ENCODE measurements at places on chromosomes 16 and 17.

DNA sequence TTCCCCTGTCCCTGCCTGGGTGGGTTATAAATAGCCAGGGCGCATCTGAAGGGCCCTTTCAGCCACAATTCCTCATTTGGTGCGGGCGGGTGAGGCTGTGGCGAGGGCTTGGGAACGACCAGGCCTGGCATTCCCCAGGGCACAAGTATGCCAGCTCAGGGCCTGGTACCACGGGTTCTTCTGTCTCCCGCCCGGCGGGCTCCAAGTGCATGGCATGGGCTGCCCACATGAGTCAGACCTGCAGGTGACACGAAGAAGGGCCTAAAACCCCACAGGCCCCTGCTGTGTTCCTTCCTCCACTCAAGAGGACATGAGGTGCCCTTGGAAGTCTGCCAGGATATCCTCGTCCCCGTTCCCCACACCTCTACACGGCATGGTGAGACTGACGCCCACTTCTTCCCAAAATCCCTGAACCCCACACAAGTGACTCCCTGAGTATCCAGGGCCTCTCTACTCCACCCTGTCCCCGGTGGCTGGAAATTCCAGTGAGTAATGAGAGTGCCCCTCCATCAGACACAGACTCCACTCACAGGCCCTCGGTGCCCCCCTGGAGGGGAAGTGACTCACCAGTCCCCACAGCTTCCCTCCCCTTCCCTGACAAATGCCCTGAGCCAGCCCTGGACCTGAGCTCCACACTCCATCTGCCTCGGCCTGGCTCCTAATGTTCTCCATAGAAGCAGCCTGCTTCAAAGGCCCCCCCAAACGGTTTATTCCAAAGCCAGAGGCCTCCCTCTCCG is 68.8 kb downstream of the ABR start:
- DNase-seq = peak; percentile 30

- DNase-seq = no peak
Observed at GRCh38 chr17:41544935-41545334, 16.8 kb upstream of the KRT19 start.

- DNase-seq = no peak
Observed at GRCh38 chr17:17893801-17894644, 57.2 kb upstream of the SREBF1 start.

DNA sequence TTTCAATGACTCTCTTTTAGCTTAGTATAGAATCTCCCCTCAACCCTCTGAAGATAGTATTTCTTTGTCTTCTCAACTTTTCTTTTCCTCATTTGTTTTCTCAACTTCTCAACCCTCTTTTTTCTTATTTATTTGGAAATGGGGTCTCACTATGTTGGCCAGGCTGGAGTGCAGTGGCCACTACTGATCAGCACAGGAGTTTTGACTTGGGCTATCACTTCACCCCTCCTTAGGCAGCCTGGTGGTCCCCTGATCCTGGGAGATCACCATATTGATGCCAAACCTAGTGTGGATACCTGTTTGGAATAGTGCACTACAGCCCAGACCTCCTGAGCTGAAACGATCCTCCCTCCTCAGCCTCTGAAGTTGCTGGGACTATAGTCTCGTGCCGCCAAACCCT is 79.8 kb downstream of the PITPNC1 start:
- DNase-seq = no peak

- DNase-seq = peak; percentile 55
Observed at GRCh38 chr16:78503602-78504001, 404.1 kb downstream of the WWOX start.

DNA sequence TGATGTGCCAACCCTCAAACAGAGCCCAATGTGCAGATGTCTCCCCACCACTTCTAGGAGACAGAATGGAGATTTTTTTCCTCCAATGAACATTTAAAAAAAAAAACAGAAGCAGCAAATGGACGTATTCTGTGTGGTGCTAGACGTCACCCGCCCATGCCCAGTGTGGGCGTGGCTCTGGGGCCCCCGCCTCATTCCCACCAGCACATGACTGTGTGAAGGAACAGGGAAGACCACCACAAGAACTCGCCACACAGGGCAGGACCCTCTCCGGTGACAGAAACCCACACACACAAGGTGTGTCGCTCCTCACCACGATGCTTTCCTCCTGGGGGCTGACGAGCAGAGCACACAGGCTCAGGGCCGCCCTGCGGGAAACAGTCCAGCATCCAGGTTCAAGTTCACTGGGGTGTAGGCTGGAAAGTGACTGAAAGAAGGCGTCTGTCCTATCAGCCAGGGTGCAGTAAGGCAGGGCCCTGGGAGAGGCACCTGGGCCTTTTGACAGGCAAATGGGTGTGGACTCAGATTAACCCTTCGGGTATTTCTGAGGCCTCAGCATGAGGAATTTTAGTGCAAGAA is 53.5 kb downstream of the KLHDC4 start:
- no peak for DNase-seq

DNA sequence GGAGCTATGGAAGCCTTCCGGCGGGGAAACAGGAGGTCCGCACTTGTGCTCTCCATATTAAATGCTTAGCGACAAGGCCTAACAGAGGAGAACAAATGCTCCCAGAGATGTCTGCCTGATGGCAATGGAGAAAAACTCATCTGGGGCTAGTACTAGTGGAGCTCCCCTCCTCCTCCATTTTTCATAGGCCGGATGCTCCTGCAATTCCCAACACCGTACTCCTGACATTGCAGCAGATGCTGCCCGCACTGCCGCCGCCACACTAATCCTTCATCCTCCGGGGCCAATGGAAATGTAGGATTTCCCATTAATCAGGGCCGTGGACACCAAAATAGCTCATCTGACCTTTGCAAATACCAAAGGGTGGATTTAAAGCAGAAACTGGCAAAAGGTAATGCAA is 27.5 kb downstream of the TOM1L2 start:
- DNase-seq = no peak

DNA sequence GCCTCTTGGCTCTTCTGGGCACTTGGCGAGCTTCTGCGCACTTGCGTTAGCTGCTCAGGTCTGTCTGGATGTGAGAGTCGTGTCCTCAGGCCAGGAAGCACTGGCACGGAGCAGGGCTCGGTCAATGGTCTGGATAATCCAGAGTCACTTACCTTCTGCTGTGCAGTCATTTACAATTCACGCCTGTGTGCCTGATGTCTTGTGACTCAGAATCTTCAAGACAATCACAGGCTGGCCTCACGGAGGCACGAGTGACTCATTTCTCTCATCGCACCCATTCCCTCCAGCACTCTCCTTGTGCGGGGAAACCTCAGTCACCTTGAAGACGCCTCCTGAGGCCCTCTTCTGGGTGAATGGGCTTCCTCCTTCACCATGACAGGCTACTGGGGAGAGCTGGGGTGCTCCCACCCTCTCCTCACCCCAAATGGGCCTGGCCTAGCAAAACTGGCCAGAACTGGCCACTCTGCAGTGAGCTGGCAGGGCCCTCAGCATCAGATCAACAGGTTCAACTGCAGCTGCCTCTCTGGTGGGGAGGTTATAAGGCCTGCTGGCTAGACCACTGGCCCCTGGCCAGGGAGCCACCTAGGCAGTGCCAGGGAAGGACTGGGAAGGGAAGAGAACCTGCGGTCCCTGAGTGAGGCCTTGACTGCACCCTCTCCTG is 1.9 kb upstream of the CAPN15 start:
- DNase-seq = peak; percentile 70

GRCh38 chr17:1047177-1047878 is 50.4 kb downstream of the TIMM22 start:
- DNase-seq = no peak

GRCh38 chr17:75895370-75896155 is 1.2 kb downstream of the TRIM65 start:
- no peak for DNase-seq

GRCh38 chr16:2883458-2883908 is 468 bp downstream of the FLYWCH2 start:
- no peak for DNase-seq

GRCh38 chr17:72117535-72118334 is 3.1 kb upstream of the SOX9 start:
- no peak for DNase-seq

DNA sequence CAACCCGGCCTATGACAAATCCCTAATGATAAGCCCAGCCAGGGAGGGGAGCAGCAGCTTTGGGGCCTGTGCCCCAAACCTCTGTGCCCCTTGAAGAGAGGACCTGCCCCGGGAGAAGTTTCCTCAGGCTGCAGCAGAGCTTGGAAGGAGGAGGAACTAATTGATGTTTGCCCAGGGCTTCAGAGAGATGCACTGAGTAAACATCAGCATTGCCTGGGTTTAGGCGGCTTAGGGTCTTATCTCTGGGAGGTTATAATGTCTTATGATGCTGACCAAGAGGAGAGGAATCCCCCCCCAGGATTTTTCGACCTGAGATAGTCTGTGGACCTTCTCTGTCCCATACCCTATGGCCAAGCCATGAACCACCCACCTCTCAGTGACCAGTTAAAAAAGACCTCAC is 148.7 kb upstream of the SDK2 start:
- no peak for DNase-seq

- no peak for DNase-seq
Observed at GRCh38 chr17:82479602-82480001, 21.1 kb downstream of the NARF start.

GRCh38 chr17:33039874-33040273 is 48.2 kb downstream of the SPACA3 start:
- no peak for DNase-seq

DNA sequence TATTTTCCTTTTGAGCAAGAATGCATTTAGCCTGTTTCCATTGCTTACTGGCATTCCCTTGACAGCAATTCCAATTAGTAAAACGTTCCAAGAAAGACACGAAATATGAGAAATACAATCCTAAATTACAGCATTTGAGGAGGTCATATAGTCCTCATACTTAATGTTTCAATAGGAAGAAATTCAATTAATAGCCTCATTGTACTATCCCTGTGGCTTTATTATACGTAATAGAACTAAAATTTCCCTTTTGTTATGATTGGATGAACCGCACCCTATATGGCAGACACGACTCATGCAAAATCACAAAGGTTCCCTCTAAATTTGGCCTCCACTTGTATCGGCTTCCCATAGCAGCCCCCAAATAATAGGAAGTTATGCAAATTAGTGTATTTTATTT is 291.7 kb downstream of the CEP112 start:
- no peak for DNase-seq

- DNase-seq = peak; percentile 71
Observed at GRCh38 chr17:44071198-44071520, 624 bp downstream of the G6PC3 start.

DNA sequence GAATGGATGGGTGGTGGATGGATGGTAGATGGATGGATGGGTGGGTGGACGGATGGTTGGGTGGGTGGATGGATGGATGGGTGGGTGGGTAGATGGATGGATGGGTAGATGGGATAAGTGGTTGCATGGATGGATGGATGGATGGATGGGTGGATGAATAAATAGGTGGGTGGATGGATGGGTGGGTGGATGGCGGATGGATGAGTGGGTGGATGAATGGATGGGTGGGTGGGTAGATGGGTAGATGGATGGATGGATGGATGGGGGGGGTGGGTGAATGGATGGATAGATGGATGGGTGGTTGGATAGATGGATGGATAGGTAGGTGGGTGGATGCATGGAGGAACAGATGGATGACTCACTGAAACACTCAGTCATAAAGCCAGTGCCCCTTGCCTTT is 51.0 kb upstream of the FASN start:
- no peak for DNase-seq

DNA sequence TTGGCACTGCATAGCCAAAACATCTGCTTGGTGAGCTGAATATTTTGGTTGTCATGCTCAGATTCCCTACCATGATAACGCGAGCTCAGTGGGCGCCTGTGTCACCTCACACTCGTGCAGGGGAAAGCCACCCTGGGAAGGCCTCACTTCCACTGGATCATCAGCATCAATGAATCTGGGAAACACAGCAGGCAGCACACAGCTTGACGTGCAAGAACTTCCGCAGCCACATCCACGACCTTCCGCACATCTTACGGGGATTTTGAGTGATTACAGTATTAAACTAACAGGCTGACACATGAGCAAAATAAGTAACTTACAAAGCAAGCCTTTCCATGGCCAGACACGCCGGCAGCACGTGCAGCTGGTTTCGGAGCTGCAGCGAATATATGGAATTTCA is 54.7 kb upstream of the FOXF1 start:
- DNase-seq = no peak

- DNase-seq = no peak
Observed at GRCh38 chr16:31487071-31487719, 4.3 kb downstream of the SLC5A2 start.

DNA sequence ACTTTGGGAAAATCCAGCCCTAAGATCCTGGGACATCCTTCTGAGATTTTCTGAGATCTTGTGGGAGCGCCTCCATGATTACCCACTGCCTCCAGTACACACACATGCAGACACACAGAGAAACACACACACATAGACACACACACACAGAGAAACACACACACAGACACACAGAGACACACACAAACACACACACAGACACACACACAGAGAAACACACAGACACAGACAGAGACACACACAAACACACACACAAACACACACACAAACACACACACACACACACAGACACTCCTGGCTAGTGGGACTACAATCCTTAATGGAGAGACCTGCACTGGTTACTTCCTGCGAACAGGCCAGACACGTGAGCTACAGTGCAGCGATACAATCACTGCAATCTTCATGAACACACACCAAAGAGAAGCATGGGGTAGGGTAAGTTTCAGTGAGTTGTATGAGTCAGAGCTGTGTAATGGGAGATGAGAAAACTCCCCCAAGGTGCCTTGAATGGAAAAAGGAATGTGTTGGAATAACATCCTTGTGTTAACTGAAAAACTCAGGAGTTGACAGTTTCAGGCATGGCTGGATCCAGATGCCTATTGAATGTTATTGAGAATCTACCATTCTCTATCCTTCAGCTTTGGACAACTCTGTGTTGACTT is 79.5 kb downstream of the SLC6A2 start:
- no peak for DNase-seq

DNA sequence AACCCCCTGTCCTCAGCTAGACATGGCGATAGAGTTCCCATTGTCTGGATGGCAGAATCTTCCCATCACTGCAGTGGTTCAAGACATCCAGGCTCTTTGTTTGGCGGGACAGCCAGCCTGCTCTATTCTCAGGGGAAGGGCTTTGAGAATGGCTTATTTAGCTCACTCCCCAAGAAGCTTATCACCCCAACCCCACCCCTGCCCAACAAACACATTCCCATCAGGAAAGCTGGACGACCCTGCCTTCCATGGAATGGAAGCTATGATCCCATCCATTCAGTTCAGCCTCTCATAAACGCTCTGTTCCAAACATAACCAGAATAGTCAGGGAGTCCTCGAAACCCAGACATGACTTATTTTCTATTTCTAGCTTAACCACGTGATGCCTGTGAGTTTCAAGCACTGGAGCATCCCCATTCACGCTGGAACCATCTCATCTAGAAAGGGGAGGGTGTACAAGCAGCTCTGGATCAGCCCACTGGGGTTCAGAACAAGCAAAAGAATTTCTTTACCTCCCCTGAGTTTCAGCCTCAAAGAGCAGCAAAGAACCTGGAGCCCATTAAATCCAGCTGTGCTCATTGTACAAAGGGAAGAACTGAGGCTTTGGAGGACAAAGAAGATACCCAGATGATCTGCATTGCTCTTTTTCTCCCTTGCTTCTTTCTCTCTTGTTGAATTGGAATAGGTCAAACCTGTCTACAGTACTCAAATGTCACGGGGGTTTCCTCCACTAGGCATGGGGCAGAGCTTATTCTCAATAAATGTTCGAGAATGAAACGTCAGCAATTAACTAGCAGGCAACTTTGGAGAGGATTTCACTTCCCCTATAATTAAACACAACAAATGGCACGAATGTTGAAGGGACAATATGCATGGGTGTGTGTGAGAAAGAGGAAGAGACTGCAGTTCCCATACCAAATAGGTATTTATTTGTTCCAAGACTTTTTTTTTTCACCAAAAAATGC is 93.1 kb downstream of the XYLT1 start:
- DNase-seq = no peak

- DNase-seq = no peak
Observed at GRCh38 chr17:78498848-78499247, 78.3 kb downstream of the DNAH17 start.

All from CD4-positive, alpha-beta T cell treated with Interleukin-6 for 4 hours (primary cell).